ENCODE measurements at places on chromosomes 3 and 15. TPM values are rescaled to one million over a fixed set of nuclear protein-coding genes. Genes with fewer than 3 reads are reported as not detected.

- DNase-seq: no peak
These were observed 434.0 kb downstream of the EPHB1 start for GRCh38 chr3:135229018-135229495.

DNA sequence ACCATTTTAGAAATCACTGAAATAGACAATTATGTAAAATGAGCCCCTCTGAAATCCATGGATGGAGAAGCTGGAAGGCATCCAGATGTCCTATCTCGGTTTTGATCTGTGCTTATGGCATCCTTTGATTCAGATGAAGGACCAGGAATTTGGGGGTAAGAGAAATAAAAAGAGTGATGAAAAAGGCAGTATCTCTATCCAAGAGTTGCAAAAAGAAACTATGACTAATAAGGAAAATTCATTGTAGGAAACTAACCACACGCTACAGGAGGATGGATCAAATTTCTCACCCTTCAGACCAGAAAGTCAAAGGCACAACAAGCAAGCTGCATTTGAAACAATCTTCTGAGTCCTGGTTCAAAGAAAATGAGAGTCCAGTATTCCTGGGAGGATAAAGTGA is 34.8 kb downstream of the SRGAP3 start:
- DNase-seq: no peak

DNA sequence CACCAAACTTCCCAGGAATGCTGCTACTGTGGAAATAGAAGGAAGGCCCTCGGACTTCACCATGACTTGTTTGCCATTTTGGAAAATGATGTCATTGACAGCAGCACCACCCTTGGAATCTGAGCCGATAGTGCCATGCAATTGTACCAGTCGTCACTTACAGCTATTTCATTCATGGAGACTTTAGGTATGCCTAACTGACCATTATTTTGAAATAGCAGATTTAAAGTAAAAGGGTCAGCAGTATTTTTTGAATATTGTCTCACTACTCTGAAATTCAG is 66.0 kb upstream of the ARL8B start:
- DNase-seq: no peak

GRCh38 chr15:49823987-49824774 is 203.3 kb downstream of the DTWD1 start:
- DNase-seq: no peak

DNA sequence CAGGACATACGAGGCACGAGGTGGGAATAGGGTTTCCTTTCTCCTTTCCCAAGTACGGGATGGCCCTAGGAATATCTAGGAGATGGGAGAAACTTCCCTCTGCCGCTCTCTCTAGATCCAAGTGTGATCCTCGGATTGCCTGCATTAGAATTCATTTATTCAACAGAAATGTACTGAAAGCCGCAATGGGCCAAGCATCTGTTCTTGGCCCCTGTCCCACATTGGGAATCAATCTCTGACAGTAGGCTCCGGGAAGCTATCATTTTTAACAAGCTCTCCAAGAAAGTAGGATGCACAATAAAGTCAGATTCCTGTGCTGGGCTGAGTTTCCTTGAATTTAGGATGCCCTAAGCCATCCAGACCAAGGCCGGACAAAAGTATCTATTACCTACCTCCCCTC is 37.2 kb upstream of the CA12 start:
- DNase-seq: no peak

DNA sequence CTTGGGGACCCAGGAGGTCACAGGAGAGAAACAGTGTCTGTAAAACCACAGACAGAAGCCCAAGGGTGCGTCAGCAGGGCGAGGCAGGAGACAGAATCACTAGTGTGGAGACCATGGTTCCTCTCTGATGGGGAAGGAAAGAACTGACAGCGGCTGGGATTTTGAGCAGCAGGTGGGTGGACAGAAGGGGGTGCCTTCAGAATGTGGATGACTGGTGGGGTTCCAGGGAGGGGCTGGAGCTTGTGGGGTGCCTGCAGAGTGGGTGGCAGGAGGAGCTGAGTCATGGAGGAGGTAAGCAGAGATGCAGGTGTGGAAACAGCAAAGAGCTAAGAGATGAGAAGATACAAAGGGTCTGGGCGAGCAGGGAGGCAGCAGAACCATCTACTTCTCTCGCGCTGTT is 124.2 kb downstream of the GABRB3 start:
- DNase-seq: no peak

DNA sequence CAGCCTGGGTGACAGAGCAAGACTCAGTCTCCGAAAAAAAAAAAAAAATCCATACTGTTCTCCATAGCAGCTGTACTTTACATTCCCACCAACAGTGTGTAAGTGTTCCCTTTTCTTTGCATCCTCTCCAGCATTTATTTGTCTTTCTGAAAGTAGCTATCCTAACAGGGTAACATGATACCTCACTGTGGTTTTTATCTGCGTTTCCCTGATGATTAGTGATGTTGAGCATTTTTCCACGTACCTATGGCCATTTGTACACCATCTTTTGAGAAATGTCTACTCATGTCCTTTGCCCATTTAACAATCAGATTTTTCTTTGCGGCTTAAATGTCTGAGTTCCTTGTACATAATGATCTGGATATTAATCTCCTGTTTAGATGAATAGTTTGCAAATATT is 119.3 kb downstream of the RFX7 start:
- DNase-seq: no peak

DNA sequence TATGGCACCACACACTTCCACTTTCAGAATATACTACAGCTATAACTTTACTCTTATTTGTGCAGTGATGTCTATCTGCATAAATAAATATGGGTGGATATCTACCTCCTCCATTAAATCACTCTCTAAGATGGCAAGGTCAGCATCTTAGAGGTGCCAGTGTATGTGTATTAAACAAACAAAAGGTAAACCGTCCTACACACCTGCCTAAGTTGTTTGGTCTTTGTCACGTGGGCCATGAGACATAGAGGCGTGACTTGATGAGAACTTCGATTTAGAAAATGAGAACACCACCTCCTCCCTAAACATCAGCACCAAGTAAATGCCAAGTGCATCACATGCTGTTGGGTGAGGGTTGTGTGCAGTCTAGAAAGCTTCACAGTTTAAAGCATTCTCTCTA is 310.6 kb downstream of the GRM7 start:
- DNase-seq: no peak

GRCh38 chr15:43270113-43270665 is 3.5 kb upstream of the TGM5 start:
- no peak for DNase-seq

- no peak for DNase-seq
These were observed 5.6 kb downstream of the ZBED2 start for GRCh38 chr3:111589303-111590142.

DNA sequence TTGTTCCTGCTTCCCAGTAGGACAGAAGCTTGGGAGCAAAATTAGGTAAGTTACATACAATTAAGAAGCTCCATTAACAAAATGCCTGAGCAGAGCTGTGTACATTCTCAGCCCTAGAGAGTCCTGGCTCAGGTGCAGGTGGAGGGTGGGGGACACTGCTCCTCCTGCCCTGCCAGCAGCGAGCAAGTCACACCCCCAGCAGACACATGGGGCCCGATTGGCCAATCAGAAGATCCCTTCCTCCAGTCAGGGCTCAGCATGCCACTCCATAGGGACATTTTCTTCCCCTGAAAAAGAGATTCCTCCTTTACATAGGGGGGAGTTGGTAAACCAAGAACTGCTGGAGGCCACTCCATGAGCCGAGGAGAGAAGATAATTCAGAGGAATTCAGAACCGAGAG is 62.1 kb downstream of the PLXNA1 start:
- peak; percentile 57 for DNase-seq

Gene LMOD3
- not detected for total RNA-seq

Gene GRM2
- 0.24 TPM for total RNA-seq
